ENCODE measurements at places on chromosomes 1 and 21.
A peak's percentile ranks its signal among the peaks of the same experiment; 100 is the strongest.

DNA sequence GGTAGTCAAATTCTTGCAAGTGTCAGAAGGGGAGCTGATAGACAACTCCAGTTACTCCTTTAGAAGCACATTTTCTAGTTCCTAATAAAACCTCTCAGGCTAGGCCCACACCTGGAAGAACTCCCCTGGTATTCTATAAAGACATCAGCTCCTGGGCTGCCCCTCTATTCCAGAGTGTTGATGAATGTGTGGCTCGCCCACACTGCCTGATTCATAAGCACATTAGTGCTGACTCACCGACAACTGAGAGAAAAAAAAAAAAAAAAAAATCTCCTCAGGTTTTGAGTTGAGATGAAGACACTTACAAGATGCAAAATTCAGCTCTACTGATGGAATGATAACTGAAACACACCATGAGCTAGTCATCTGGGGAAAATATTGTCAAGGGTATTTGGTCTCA lies 188.1 kb downstream of the TNR start:
- DNase-seq, result no peak

GRCh38 chr1:63135174-63135512 lies 187.2 kb upstream of the FOXD3 start:
- DNase-seq, result no peak

- DNase-seq, result peak; percentile 36
Measured at GRCh38 chr1:6157528-6158174, 22.5 kb downstream of the CHD5 start.

DNA sequence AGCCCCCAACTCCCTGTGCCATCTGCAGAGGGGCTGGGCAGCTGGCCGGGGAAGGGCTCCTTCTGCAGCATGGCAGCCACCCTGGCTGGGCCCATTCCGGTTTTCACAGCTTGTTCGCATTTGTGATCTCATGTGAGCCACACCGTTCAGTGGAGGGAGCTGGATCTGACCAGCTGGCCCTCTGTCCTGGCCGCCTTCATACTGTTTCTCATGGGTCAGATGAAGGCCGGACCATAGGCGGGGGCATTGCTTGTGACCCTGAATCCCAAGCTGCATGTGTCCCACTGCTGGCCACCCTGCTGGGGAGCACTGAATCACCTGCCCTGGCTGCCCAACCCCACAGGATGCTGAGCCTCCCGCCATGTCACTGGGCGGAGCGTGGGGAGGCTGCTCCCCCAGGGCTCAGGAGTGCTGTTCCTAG lies 36.4 kb upstream of the PRSS38 start:
- no peak for DNase-seq

DNA sequence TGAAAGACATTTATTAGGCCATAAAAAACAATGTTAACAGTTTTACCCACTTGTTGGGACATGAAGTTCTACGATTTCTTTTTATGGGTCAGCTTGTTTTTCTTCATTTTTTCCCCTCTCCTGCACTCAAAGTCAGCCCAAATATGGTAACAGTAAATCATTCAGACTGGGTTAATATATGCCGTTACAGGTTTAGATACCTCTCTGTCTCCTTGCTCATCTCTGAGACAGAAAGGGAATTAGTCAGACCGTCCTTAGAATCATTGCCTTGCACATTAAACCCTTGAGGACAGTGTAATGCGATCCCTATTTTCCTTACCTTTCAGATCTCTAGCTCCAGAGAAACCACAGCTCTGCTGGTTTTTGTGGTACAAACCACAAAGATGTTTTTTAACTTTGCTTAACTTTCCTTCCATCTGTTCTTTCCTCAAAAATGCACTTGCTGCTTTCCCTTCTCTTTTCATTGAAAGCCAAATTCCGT lies 613.3 kb downstream of the PLPP3 start:
- DNase-seq, result no peak

DNA sequence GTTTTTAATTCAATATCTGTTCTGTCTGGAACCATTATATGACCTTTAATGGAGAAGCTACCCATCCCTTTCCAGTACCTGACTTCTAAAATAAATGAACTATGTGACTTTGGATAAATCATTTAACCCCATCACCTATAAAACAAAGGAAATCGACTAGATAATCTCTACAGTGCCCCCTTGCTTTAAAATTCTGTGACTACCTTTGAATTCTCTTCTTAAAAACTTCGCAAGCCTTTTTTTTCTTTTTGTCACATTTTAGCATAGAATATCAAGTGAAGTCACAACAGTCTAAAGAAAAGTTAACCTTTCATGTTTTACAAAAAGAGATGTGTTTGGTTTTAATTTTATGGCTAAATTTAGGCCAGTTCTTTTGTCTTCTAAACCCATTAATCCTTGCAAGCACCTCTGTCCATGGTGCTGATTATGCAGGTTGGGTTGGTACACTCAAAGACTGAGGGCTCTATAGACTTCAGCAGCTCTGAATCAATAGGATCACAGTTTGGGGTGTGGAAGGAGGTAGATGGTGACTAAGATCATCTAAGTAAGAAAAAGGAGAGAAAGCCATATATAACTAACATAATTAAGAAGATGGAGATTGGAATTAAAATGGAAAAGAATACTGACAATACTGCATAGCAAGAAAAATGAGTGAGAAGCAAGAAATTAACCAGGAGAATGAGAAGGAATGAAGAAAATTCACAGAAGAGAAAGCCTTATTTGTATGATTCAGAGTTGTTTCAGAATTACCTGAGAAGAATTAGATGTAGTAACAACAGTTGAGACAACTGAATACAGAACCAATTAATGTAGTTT lies 59.2 kb downstream of the TBX15 start:
- DNase-seq, result no peak
